T-helper 22 cell (primary cell): ENCODE measurements at places on chromosomes 5 and 9.

GRCh38 chr9:108724652-108725051 lies 131.1 kb downstream of the ACTL7B start:
- no peak for DNase-seq

- DNase-seq, result no peak
These were observed 63.8 kb upstream of the AFAP1L1 start for GRCh38 chr5:149207831-149208230.

DNA sequence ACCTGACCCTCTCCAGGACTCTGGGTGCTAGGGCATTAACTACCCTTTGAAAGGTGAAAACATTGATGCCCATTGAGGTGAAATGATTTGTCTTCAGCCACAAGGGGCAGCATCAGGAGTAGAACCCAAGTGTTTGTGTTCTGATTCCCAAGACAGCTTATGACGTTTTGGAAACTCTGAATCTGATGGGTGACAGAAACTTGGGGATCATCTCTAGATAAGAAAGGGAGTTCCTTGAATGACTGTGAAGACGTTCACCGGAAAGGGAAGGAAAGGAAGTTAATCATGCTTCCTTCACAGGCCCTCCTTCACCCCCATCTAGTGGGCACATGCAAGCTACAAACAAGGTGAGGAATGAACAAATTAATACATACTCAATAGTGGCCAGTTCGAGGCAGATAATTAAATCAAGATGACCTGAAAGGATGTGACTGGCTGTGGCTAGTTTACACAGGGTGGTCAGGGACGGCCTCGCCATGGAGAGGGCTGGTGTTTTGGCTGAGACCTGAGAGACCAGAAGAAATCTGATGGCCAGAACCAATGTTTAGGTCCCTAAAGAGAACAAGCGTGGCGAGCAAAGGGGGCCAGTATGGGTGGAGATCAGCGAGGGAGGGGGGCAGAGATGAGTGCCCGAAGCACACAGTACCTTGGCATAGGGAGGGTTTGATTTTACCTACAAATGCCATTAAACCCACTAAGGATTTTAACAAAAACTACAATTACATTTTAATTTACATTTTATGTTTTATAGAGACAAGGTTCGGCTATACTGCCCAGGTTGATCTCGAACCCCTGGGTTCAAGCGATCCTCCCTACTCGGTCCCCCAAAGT lies 937 bp upstream of the SLC26A2 start:
- peak; percentile 30 for DNase-seq

DNA sequence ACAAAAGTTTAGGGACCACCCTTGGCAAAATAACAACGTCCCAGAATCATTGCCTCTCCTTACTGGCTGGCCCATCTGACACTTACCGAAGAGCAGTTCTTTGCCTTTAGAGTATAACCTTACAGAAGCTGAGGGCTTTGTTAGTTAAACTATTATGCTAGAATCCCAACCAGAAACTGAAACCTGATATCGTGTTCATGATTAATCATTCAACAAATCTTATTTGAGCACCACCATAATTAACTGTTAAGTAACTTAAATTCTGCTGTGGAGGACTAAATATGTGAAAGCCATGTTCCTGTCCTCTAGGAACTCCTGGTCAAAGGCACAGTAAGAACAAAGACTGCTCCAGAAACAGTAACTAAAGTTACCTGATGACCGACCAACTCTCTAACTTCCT lies 104.9 kb downstream of the ARL15 start:
- DNase-seq, result no peak

DNA sequence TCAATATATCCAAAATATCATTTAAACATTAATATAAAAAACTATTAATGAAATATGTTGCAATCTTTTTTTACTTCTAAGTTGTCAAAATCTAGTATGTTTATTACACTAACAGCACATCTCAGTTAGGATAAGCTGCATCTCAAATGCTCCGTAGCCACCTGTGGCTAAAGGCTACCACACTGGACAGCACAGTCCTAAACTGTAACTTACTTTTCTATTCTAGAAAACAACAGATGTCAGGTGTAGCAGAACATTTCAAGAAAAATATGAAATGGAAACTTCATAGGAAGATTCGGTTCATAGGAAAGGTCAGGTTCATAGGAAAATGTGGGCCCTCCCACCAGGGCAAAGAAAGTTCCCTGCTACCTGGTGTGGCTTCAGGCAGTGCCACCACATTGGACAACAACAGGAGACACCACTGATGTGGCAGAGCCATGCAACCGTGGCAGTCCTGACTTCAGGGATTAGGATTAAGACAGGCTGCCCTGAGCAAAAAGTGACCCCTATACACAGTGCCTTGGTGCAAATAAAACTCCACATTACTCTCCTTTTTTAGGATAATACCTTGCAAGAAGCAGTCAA lies 197.8 kb upstream of the NR4A3 start:
- no peak for DNase-seq

DNA sequence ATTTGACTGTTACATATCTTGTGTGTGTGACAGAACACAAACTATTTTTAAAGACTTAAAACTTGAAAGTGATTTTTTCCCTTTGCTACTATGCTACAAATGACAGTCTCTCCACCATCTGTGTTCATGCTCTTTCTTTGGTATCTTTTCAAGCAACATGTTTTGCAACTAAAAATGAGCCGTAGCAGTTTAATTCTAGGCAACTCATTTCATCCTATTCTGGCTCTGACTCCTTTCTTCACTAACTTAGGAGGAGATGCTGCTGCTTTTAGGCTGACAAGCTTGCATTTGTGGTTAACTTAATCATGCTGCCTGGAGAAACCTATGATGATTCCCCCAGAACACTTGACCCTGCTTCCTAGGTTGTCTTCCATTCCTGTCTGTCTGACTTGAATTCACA lies 100.6 kb downstream of the HACD4 start:
- no peak for DNase-seq

GRCh38 chr5:1282131-1282992 lies 12.5 kb downstream of the TERT start:
- DNase-seq, result no peak

- no peak for DNase-seq
These were observed 48.1 kb downstream of the ITGA2 start for GRCh38 chr5:53037141-53037859.

GRCh38 chr9:135487281-135488012 lies 7.9 kb downstream of the PPP1R26 start:
- no peak for DNase-seq

- no peak for DNase-seq
These were observed 811 bp upstream of the LRRTM2 start for GRCh38 chr5:138875946-138876345.

- no peak for DNase-seq
These were observed 20.3 kb upstream of the TAF11L2 start for GRCh38 chr5:17477573-17478265.

DNA sequence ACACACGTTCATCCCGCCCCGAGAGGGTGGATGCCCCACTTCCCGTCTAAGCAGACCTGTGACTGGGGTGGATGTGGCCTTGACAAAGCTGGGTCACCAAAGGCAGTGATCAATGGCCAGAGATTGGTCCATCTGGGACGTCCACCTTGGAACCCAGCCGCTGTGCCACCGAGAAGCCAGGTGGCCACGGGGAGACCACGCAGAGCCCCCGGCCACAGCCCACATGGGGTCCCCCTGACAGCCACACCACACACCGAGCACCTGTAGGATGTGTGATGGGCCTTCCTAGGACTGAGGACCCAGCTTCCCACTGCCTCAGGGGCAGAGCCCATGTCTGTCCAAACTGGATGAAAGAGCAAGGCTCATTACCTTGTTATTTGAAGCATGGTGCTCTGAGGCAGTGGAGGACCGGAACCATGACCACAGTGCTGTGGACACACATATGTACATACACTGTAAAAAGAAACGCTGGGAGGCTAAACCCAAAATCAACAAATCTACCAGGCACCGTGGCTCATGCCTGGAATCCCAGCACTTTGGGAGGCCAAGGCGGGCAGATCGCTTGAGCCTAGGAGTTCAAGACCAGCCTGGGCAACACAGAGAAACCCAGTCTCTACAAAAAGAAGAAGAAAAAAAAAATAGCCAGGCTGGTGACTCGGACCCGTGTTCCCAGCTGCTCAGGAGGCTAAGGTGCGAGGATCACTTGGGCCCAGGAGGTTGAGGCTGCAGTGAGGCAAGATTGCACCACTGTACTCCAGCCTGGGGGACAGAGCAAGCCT lies 50.1 kb downstream of the MRPL36 start:
- no peak for DNase-seq

DNA sequence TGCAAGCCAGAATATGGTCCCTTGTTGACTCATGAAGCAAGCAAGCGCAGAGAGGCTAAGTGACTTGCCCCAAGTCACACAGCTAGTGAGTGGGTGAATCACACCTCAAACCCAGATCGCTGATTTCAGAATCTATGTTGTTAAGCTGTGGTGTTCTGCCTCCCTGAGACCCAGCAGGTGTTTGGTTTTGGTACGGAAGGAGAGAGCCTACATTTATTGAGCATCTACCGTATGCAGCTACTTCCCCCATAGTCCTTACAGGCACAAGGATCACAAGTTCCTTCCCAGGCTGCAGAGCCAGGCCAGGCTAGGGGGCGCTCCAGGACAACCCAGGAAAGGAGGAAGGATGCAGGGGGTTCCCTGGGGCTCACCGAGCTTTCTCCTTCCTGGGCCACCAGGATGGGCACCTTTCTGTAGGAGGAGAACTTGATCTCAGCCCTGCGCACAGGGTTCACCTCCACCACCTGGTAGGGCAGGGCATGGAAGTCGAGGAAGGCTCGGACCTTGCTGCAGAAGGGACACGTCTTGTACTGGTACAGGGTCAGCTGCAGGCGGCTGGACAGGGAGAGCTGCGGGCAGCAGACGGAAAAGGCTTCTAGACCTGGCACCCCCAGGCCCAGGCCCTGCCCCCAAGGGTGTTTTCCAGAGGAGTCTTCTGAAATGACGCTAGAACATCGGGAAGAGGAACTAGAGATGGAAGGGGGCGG lies 2.5 kb downstream of the PTGES2 start:
- peak; percentile 20 for DNase-seq

DNA sequence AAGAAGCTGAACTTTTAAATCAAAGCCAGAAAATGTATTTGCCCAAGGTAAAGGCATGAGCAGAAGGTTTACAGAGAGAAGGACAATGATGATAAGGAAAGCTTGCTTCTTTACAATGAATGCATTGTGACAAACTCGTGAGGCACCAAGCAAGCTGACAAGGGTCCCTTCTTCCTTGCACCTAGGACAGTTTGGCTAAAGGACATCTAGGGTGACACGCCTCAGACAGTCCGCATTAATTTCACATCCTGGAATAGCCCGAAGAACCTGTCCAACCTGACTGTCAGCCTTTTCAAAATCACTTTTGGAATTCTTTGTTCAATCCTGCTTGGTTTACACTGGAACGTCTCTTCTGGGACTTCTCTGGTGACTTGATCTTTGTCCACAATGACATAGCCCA lies 146.4 kb upstream of the MAP3K1 start:
- DNase-seq, result no peak

DNA sequence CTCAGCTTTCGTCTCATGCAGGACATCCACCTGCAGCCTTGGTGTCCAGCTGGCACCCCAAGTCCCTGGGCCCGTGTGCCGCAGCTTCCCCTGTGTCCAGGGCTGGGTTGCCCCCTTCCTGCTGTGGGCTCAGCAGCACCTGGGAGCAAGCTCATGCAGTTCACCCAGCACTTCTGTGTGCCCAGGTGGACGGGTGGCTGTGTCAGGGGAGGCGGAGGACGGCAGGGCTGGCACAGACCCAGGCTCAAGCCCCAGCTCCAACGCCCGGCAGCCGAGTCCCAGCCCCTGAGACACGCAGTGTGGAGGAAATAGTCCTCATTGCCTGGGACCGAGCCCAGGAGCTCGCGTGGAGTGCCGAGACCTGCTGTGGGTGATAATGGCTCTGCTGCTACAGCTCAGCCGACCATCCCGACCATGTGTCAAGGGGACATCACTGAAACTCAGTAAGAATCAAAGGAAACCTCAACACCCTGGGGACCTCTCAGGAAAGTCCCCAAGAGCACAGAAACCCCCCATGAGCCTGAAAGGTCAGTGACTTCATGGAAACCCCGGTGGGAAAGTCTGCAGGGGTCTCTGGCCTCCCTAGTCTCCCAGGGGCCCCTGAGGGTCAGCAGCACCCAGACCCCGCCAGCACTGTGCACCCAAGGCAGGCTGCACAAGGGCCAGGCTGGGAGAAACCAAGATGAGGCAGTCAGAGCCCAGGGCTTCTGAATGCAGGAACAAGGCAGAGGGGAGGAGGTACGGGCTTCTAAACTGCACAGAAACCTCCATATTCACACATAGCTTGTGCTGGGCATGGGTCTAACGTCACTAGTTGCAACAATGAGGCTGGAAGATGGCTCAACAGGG lies 38.8 kb downstream of the LPCAT1 start:
- no peak for DNase-seq

DNA sequence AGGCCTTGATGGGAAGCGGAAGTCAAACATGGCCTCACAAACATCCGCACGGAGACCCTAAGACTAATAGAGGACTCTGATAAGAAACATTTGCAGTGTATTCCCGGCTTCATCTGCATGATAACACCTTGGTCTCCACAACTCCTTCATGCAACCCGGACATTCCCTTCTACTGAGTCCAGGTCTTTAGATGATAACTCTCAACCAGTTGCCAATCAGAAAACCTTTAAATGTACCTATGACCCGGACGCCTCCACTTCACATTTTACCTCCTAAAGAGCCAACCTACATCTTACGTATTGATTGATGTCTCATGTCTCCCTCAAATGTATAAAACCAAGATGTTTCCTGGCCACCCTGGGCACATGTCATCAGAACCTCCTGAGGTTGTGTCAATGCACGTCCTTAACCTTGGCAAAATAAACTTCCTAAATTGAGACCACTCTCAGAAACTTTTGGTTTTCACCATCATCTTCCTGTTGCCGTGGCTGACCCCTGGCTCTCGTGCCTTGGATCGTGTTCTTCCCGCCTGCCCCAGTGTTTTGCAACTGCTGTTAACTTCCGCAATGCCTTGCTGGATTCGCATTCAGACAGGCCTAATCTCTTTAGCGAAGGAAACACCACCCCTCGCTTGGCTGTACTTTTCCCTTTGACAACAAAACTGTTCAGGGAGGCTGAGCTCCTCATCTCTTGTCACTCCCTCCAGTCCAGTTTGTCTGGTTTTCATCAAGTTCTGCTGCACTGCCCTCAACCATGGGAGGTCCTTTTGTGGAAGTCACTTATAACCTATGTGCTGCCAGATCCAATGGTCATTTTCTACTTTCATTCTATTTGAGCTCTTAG lies 1.1 kb upstream of the DAP start:
- DNase-seq, result no peak
